NCI-H774 (cell line): ENCODE measurements at places on chromosomes 2 and 18.
A peak's percentile ranks its signal among the peaks of the same experiment; 100 is the strongest.

DNA sequence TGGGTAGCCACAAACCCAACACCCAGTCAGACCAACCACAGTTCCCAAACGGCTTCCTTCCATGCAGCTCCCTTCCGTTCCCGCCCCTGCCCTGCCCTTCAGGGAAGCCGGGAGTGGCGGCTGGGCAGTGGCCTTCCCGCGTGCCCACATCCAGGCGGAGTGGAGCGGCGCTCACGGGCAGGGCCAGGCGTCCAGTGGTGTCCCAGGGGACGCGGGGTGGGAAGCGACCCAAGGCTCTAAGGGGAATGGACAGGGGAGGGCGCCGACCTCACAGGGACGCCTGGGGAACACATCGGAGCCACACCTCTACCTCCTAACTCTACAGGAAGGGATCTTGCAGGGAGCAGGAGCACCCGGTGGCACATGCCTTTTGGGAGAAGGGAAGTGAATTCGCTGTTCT is 225.9 kb upstream of the MGAT5 start:
- no peak for DNase-seq

GRCh38 chr18:48306838-48307237 is 102.3 kb downstream of the ZBTB7C start:
- no peak for DNase-seq

- no peak for DNase-seq
Measured at GRCh38 chr18:60593249-60593648, 220.7 kb upstream of the MC4R start.

GRCh38 chr18:10727477-10727876 is 201.7 kb downstream of the NAPG start:
- no peak for DNase-seq

DNA sequence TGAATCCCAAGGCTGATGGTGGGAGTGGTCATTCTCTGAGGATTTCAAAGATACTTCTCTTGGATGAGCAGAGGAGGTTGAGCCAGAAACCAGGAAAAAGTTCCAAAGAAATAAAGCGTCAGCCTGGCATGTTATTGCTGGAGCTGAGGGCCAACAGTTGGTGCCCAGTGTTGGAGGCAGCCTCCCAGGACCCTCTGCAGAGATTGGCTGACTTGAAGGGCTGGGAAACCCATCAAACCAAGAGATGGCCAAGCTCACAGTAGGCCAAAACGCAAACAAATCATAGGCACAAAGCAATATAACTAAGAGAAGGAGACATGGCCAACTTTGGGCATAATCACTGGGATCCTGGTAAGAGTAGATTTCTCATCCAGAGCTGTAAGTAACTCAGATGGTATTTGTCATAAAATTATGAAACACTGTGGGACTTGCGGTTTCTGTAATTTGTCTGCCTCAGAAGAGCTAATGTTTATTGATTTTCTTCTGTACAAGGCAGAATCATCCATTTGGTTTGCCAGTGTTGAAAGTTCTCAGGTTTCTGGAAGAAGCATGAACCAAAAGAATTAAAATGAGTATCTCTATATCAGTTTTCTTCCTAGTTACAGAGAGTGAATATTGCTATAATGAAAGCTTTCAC is 108.3 kb downstream of the ATL2 start:
- no peak for DNase-seq

DNA sequence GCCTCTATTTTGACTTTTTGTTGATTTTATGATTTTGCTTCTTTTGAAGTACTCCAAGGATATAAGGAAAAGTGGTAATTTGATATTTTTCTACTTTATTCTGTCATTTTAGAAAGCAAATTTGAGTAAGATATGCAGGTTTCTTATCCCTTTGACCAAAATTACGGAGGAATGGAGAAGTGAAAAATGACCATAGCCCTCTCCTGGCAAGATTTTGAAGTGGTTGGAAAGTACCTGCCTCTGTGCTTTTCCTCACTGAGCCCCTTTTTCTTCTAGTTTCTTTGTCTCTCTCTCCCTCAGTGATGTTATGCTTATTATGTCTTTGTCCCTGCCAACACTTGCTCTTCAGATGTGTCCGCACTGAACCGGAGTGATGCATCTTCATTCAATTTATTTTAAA is 898.1 kb downstream of the EPHA4 start:
- DNase-seq: no peak

GRCh38 chr2:224793946-224794345 is 77.8 kb upstream of the CCDC195 start:
- no peak for DNase-seq

- DNase-seq: peak; percentile 48
Measured at GRCh38 chr2:157784169-157784822, 91.8 kb downstream of the ACVR1 start.

DNA sequence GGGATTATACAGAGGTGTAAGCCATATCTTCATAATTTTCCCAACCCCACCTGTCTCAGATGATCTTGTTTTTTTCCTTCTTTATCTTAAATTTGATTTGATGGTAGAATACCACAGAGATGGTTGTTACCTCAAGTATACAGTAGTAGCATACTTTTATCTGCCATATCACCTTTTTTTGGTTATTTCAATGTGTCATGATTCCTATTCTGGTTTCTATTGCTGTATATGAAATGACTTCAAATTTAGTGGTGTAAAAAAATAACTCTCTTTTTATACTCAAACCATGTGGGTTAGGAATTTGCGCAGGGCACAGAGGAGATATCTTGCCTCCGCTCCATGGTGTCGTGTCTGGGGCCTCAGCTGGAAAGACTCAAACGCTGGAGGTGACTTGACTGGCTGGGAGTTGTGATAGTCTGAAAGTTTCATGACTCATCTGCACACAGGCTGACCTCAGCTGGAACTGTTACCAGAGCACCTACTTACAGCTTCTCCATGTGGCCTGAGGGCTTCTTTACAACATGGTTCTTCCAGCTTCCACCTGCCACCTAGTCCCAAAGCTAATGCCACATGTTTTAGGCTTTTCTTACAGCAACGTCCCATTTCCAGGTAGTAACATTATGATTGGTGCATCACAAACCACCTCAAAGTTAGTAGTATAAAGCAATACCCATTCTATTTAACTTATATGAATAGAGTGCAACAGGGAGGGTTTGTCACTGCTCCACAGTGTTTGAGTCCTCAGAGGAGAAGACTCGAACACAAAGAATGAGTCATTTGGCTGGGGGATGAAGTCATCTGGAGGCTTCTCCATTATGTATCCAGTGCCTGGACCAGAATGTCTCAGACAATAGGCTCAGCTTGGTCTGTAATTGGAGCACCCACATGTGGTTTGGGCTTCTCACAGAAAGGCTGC is 82.3 kb upstream of the XPO1 start:
- DNase-seq: no peak

DNA sequence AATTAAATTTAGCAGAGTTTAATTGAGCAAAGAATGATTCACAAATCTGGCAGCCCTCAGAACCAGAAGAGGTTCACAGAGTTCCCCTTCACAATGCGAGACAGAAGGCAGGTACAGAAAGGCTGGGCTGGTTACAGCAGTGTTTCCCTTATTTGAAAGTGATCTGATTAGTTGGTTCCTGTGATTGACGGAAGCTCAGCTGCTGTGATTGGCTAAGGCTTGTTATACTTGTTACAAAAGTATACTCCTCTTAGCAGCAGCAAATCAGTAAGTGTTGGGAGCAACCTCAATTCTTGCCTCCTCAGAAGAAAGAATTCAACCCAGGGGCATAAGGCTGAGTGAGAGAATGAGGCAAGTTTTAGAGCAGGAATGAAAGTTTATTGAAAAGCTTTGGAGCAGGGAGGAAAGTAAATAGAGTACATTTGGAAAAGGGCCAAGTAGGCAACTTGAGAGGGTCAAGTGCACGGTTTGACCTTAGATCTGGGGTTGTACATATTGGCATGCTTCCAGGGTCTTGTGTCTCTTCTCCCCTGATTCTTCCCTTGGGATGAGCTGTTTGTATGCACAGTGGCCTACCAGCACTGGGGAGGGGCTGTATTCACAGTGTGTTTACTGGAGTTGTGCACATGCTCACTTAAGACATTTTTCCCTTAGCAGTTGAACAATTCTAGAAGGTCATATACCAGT is 431.8 kb upstream of the RAB12 start:
- no peak for DNase-seq

GRCh38 chr2:190412966-190413365 is 4.8 kb downstream of the MFSD6 start:
- no peak for DNase-seq

GRCh38 chr2:237581751-237582746 is 8.5 kb downstream of the RAB17 start:
- DNase-seq: no peak
